ENCODE measurements at places on chromosomes 1 and 21. TPM values are rescaled to one million over a fixed set of nuclear protein-coding genes. Genes with fewer than 3 reads are reported as not detected.

The WDR64 gene
- not detected for total RNA-seq

The TENT5C gene
- total RNA-seq, result 18.7 TPM

The CYP4A11 gene
- not detected for total RNA-seq

The ZC3H11A gene
- 49.2 TPM for total RNA-seq

The ELAPOR1 gene
- total RNA-seq, result 0.19 TPM

The BLZF1 gene
- 24.0 TPM for total RNA-seq

The INAVA gene
- not detected for total RNA-seq

The LHX8 gene
- total RNA-seq, result not detected

The EPS15 gene
- total RNA-seq, result 72.5 TPM

The GORAB gene
- 6.6 TPM for total RNA-seq

All from Right ventricle myocardium superior (tissue), 1 donor.